Fibroblast of lung (primary cell): ENCODE measurements at places on chromosomes 3 and 15. TPM values are rescaled to one million over a fixed set of nuclear protein-coding genes. Genes with fewer than 3 reads are reported as not detected.
A peak's percentile ranks its signal among the peaks of the same experiment; 100 is the strongest.

DNA sequence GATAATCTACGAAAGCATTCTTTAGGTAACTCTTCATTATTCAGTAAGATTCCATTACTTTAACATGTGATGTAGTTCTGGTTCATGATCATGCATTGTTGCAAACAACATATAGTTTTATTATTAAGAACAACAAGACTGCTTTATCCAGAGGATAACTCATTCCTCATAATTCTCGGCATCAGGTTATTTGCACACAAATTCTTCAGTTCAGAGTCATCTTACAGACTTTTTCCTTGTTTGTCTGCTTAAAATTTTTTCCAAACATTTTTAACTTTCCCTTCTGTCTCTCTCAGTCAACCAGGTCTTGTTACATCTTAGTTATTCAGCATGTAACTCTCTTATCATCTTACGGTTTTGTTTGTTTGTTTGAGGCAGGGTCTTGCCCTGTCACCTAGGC is 60.1 kb downstream of the VGLL3 start:
- no peak for DNase-seq

DNA sequence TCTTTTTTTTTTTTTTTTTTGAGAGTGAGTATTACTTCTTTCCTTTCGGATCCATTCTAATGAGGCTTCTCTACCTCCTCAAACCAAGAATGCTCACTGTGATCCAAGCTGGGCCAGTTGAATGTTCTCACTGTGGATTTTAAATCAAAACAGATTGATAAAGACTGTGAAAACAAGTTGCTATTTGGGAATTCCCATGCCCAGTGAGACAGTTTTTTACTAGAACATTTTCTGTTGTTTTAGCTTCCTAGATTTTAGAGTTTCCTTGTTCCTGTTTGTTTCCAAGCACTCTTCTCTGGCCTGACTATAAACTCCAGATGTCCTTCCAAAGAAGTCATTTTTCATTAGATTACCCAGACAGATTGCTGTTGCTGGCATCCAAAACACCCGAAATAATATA is 60.1 kb upstream of the GALNT15 start:
- DNase-seq, result no peak

- DNase-seq, result no peak
Observed at GRCh38 chr3:65595222-65596028, 443.3 kb downstream of the MAGI1 start.

DNA sequence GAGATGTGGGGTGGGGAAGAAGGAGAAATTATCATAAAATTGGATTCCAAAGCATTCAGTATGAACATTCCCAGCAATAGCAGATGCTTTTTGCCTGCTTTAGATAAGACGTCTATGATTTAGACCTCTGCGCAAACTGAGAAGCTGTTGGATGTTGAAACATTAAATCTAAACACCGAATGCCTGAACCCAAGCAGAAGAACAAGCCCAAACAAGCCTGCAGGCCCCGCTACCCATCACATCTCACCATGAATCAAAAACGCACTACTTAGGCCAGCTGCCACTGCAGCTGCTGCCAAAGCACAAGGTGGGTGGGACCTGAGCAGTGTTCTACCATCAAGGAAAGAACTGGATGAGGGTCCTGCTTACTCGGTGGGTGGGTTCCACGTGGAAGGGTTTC is 24.4 kb upstream of the THBS1 start:
- no peak for DNase-seq

- DNase-seq, result no peak
Observed at GRCh38 chr15:98773616-98774015, 125.3 kb downstream of the IGF1R start.

GRCh38 chr15:47806008-47806407 is 88.7 kb downstream of the SEMA6D start:
- no peak for DNase-seq

DNA sequence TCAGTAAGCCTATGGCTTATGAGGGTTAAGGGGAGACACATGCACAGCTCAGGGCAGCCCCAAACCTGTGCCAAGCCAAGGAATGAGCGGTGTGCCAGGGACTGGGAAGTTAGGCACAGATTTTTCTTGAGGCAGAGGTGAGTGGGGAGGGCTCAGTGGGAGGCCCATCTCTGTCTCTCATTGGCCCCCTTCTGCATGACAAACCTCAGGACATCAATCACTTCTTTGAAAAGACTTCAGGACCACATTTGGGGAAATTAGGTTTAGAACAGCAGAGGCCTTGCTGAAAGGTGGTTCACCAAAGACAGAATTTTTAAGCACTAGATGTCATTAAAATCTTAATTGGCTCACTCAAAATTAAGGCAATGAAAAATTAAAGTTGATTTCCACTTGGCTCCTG is 57.2 kb downstream of the RAB11A start:
- DNase-seq, result no peak

DNA sequence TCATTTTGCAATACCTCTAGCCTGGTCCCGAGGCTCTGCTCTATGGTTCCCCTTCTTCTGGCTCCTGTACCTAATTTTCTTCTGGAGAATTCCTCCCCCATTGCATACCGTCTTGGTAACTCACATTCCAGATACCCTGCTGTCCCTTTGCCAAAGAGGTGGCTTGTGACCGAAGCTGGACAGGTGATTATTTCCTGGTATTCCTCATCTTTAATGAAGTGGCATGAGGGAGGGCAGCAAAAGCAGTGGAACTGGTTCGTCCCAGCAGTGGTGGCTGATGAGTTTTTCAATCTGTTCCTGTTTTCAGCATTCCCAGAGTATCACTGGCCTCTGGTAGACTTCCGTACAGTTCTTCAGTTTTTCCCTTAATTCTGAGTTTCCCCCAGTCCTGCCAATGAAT is 186.2 kb upstream of the CADPS start:
- no peak for DNase-seq

The CASR gene
- polyA plus RNA-seq, result not detected in 2 replicates

The REC114 gene
- not detected in 2 replicates for polyA plus RNA-seq

The STARD9 gene
- polyA plus RNA-seq, result 1.2 and 2.5 TPM in 2 replicates

The CPLX3 gene
- not detected in 2 replicates for polyA plus RNA-seq

The MST1R gene
- 0.52 and 1.2 TPM in 2 replicates for polyA plus RNA-seq

The USP50 gene
- polyA plus RNA-seq, result 0.34 TPM in 1 of 2 replicates, not detected in the other

The PAK6 gene
- 0.03 and 0.05 TPM in 2 replicates for polyA plus RNA-seq

The RAD54L2 gene
- 5.5 and 7.6 TPM in 2 replicates for polyA plus RNA-seq

GRCh38 chr3:127851899-127852298 is 29.6 kb upstream of the MGLL start:
- DNase-seq, result no peak

- DNase-seq, result no peak
Observed at GRCh38 chr15:73237910-73238309, 130.8 kb downstream of the HCN4 start.

DNA sequence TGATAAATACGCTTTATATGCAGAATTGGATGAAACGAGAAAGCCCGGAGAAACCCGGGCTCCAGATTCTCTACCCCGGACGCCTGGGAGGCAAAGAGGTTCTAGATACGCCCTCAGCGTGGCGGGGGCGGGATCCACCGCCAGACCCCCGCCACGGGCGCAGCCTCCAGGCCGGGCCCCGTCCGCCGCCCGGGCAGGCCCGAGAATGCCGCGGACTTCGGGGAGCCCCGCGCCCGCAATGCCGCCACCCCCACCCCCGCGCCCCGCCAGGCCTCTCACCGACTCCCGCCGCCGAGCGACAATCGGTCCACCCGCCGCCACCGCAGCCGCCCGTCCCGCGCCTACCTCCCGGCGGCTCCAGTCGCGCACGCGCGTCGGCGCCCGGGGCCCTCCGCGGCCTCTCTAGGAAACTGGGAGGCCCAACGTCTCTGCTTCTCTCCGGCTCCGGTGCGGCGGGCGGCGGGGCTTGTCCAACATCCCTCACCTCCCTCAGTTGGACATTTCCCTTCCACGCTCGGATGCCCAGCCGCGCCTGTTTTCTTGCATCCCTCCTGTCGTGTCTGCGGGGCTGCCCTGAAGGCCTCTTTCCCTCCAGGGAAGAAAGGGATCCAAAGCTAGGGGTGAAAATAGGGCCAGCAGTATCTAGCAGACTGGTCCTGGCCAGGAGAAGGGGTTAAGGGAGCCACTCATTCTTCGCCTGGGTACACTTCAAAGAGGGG is at the start of gene ZNF445:
Gene ZNF445 (minus strand): TSS at position 359 of the 719 bp plus-strand sequence. CDS start 22,121 bp downstream, outside the sequence.
- peak; percentile 80 for DNase-seq

The GOLGA8S gene
- polyA plus RNA-seq, result 0.01 and 0.03 TPM in 2 replicates

DNA sequence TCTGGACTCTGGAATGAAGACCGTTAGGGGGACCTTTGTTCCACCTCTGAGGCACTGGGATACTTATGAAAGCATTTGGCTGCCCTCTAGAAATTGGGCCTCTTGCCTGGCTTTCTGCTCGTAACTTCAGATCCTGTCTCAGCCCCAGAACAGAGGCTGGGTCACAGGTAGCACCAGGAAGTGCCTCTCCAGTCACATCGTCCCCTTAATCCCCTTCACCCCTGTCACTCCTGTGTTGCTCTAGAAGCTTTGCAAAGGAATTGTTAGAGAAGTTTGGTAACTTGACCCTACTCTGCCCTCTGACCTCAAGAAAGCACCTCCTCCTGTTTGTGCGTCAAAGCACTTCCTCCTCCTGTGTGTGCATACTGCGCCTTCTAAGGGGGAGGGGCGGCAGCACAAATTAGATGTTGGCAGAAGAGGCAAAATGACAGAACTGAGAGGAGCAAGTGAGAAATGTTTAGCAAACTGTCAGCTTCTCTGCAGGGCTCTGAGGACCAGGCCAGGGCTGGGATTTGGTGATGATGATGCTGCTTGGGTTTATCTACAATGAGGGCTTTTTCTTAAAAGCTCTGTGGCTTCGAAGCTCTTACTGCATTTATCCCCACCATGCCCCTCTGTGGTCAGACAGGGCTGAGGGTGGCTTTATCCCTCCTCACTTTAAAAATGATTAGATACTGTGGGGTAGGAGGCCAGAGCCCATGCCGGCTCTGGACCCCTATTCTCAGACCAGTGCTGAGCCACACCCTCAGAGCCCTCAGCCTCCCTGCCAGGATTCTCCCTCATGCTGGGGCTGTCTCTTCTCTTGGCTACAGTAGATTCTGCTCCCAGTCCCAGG is 76.2 kb downstream of the LARS2 start:
- DNase-seq, result peak; percentile 43

The CLDN16 gene
- 0.08 and 0.10 TPM in 2 replicates for polyA plus RNA-seq

The OR5H1 gene
- not detected in 2 replicates for polyA plus RNA-seq

The LYZL4 gene
- not detected in 2 replicates for polyA plus RNA-seq

The FSD2 gene
- polyA plus RNA-seq, result not detected in 2 replicates

- DNase-seq, result no peak
Observed at GRCh38 chr15:58334803-58335202, 97.0 kb upstream of the LIPC start.

DNA sequence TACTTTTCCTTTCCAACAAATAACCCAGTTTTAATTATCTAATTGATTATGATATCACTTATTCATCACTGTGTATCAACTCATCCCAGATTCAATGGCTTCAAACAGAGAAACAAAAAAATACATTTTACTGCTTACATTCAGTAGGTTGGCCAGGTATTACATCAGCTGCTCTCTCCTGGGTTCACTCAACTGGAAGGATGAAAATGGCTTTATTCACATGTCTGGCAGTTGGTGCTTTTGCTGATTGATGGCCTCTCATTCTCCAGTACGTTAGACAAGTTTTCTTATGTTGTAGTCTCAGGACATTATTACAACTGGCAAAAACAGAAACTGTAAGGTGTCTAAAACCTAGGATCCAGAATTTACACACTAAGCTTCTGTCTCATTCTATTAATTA is 811.0 kb upstream of the ALCAM start:
- DNase-seq, result no peak

The TICRR gene
- polyA plus RNA-seq, result 1.6 and 3.6 TPM in 2 replicates

The CALML4 gene
- polyA plus RNA-seq, result 1.5 and 2.0 TPM in 2 replicates

DNA sequence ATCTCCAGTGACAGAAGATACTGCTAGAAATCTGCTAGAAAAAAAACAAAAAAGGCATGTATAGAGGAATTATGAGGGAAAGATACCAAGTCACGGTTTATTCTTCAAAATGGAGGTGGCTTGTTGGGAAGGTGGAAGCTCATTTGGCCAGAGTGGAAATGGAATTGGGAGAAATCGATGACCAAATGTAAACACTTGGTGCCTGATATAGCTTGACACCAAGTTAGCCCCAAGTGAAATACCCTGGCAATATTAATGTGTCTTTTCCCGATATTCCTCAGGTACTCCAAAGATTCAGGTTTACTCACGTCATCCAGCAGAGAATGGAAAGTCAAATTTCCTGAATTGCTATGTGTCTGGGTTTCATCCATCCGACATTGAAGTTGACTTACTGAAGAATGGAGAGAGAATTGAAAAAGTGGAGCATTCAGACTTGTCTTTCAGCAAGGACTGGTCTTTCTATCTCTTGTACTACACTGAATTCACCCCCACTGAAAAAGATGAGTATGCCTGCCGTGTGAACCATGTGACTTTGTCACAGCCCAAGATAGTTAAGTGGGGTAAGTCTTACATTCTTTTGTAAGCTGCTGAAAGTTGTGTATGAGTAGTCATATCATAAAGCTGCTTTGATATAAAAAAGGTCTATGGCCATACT is 4.0 kb downstream of the B2M start:
- no peak for DNase-seq

DNA sequence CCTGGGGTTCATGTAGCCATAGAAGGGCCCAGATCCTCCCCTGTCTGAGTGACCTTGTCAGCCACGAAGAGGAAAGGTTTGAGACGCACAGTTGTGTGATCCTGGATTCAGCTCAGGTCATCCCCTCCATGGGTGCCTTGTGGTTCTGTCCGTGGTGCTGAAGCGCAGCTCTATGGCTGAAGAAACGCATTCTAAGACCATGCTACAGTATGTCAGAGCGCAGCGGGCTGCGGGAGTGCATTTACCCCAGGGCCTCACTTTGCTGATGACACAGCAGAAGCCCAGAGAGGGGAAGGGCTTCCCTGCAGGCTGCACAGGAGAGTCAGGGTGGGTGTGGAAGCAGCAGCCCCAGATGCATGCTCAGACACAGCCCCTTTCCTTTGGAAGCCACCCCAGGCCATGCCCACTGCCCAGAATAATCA is 68.8 kb upstream of the IQSEC1 start:
- peak; percentile 22 for DNase-seq

DNA sequence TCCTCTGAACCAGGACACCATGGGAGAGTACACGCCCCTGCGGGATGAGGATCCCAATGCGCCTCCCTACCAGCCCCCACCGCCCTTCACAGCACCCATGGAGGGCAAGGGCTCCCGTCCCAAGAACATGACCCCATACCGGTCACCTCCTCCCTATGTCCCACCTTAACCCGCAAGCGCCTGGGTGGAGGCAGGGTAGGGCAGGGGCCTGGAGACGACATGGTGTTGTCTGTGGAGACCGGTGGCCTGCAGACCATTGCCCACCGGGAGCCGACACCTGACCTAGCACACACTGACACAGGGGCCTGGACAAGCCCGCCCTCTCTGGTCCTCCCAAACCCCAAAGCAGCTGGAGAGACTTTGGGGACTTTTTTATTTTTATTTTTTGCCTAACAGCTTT is 21.2 kb upstream of the BSN start:
- no peak for DNase-seq

The USF3 gene
- polyA plus RNA-seq, result 13.0 and 15.8 TPM in 2 replicates

The CYP1A1 gene
- polyA plus RNA-seq, result 0.02 TPM in 1 of 2 replicates, not detected in the other

GRCh38 chr15:101142711-101143110 is 109.1 kb downstream of the CHSY1 start:
- DNase-seq, result no peak

The LRRIQ4 gene
- 0.05 TPM in 1 of 2 replicates, not detected in the other for polyA plus RNA-seq

DNA sequence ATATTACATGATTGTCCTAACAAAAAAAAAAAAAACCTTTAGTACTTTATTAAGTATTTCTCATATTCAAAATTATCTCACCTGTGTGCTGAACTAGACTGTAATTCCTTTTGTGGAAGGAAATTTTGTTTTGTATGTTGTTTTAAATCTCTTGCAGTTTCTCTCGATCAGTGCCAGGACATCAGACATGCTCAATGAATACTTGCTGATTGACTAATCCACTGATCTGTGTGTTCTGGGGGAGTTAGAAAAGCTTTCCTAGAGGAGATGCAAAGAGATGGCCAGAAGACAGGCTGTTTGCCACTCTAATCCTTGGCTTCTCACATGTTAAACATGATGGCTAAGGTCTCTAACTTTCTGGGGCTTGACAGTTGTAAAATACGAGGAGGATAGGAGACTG is 233.3 kb upstream of the NR2E3 start:
- no peak for DNase-seq

The ANKRD34C gene
- not detected in 2 replicates for polyA plus RNA-seq
